ENCODE measurements at places on chromosomes 1 and 21. TPM values are rescaled to one million over a fixed set of nuclear protein-coding genes. Genes with fewer than 3 reads are reported as not detected.

Gene ARMH1
- total RNA-seq, result 1.4 TPM

Gene TMEM183A
- total RNA-seq, result 111 TPM

Gene DNASE2B
- not detected for total RNA-seq

Gene RYR2
- total RNA-seq, result not detected

Gene PRRX1
- 179 TPM for total RNA-seq

DNA sequence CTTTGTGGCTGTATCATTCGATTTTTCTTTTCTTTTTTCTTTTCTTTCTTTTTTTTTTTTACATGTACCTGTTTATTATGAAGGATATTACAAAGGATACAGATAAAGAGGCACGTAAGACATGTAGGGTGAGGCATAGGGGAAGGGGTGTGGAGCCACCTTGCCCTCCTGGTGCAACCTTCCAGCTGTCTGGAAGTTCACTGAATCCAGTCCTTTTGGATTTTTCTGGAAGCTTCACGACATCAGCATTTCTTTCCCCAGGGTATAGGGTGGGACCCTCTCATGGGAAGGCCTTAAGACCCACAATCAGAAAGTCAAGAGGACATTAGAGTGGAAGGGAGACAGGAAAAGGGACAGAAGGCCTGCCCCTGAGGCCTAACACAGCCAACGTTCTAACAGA, 30.1 kb upstream of the TGFBR3 start:
- no peak overlapping the region for H3K4me3 ChIP-seq
- no peaks in the 10 kb centered on the region for H3K36me3 ChIP-seq
- H3K27ac ChIP-seq, result no peak overlapping the region
- H3K27me3 ChIP-seq, result no peaks in the 10 kb centered on the region
- H3K4me1 ChIP-seq, result no peaks in the 10 kb centered on the region
- DNase-seq, result no peak

DNA sequence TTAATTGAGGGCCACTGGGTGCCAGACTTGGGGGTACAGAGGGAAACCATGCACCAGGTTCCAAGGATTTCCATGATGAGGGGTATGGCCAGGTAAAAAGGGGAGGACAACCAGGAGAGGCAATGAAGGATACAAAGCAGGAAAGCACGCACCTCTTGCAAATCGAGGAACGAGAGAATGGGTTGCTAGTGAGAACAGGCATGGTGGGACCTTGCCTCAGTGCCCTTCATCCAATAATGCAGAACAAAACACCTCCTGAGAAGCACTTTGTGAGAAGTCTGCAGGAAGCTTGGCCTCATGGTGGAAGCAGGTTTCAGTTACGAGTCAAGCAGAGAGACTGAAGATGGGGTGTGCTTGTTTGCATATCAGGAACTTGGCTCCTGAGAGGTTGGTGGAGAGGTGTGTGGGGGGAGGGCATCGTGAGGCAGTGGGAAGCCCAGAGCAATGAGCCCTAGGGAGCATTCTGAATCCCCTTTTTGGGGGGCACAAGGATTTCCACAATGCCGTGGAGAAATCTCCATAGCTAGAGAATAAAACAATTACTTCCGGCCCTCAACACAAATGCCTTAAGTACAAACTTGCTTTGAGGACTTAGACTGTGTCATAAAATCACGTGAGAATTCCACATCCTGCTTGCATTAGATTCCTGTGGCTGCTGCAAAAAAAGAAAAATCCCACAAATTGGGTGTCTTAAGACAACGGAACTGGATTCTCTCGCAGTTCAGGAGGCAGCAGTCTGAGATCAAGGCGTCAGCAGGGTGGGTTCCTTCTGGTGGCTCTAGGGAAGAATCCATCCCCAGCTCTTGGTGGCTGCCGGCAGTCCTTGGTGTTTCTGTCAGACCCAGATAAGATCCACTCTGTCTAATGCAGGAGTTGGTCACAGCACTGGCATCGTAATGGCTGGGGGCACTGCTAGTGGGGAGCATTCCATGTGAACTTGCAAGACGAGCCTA, 54.9 kb upstream of the BACE2 start:
- no peaks in the 10 kb centered on the region for H3K27me3 ChIP-seq
- H3K4me1 ChIP-seq, result peaks cover 13% of the 10 kb centered on the region
- DNase-seq, result peak; percentile 92
- H3K27ac ChIP-seq, result peak overlapping the region; percentile 51
- H3K36me3 ChIP-seq, result no peaks in the 10 kb centered on the region

DNA sequence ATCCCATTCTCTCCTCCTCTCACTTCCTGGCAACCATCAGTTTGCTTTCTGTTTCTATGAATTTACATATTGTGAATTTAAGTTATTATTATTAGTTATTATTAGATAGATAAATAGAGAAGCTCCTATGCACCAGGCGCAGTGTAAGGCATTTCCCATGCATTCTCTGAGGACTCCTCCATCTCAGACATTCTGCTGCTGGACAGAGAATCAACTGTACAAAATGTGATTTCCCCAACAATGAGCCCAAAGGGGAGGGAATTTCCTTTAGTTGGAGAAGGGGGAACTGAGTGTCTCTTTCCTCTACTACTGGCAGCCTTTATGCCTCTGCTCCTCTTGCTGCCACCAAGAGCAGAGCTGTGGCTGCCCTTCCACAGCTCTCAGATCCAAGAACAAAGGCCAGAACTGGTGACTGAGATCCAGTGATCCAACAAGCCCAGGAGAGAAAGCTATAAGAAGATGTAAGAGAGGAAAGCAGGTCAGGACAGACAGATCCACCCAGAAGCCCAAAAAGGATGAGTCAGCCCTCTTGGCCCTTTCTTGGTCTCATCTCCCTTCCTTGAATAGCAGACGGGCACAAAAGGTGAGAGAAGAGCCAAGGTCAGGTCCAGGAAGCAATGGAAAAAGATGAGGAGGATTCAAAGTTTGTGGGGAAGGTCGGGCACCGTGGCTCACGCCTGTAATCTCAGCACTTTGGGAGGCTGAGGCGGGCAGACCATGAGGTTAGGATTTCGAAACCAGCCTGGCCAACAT, 3.5 kb upstream of the IVL start:
- H3K27ac ChIP-seq, result peak overlapping the region; percentile 92
- H3K36me3 ChIP-seq, result no peaks in the 10 kb centered on the region
- DNase-seq, result peak; percentile 28

DNA sequence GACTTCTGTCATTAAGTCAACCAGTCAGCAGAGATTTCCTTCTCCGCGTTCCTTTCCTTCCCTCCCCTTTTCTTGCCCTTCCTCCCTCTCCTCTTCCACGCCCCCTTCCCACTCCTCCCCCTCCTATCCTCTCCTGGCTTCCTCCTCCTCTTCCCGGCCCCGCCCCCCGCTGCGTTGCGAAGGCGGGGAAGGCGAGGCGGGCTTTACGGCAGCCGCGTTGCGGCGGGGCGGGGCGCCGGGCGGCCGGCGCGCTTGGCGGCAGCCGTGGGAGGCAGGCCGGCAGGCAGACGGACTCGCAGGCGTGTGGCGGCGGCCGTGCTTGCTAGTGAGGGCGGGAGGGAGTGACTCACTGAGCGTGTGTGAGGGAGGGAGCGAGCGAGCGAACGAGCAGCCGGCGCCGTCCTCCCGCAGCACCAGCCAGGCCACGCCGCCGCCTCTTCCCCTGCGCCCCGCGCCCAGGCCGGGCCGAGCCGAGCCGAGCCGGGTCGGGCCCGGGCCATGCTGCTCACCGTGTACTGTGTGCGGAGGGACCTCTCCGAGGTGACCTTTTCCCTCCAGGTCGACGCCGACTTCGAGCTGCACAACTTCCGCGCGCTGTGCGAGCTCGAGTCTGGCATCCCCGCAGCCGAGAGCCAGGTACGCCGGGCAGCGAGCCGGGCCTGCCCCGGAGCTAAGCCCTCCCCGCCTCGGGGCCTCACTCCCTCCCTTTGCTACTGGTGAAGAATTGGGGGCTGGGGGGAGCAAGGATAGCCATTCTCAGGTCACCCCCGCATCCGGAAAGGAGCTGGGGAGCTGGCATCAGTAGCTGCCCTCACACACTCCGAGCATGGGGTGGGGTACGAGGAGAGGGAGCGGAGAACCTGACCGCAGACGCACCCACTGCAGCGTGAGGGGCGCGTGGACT, at the start of gene DDI2:
TSS of gene DDI2 (plus strand) at position 286 of the 904 bp plus-strand sequence. CDS start at position 499, 213 bp downstream.
- H3K4me1 ChIP-seq, result peaks cover 43% of the 10 kb centered on the region
- peak within 1 kb of the TSS; percentile 98 for H3K4me3 ChIP-seq
- DNase-seq, result peak; percentile 100
- peak within 1 kb of the TSS; percentile 93 for H3K27ac ChIP-seq

DNA sequence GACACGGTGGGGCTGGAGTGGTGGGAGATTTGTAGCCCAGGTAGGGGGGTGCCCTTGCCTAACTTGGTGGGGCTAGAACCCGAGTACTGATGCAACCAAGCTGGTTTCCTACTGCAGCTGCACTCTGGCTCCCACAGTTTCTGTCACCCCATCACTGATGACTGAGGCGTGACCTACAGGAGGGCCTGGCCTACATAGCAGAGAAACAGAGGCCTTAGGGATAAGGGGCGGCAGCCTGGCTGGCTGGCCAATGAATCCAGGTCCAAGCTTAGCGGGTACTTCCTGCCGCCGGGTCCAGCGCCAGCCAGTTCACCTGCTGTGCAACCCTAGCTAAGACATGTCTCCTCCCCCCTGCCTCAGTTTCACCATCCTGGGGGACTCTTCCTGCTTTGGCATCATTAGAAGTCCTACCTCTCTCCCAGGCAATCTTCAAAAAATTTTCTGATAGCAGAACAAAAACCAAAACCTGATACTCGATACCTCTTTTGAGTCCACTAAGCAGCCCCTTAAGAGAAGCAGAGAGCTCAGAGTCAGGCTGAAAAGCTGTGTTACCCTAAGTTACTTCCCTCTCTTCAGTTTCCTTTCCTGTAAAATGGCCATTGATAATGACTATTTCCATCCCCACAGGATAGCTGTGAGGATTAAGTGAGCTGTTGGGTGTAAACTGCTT, 27.3 kb upstream of the RNF19B start:
- H3K4me3 ChIP-seq, result no peak overlapping the region
- peaks cover 35% of the 10 kb centered on the region for H3K4me1 ChIP-seq
- no peaks in the 10 kb centered on the region for H3K36me3 ChIP-seq

DNA sequence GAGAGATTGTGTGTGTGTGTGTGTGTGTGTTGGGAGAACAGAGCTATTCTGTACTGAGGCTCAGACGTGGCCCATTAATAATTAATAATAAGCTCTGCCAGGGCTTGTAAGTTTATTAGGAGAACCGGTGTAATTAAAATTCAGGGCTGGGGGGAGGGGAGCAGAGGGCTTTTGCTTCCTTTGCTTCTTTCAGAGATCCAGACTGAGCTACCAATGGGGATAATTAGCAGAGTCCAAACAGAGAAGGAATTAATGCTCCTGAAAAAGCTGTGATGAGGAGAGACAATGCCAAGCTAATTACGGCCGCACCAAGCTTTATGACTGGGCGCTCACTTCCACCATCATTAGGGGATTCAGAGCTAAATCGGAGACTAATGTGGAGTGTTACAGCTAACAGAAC, 4.5 kb downstream of the SYT6 start:
- no peak overlapping the region for H3K4me3 ChIP-seq
- no peaks in the 10 kb centered on the region for H3K36me3 ChIP-seq
- H3K27me3 ChIP-seq, result peaks cover 92% of the 10 kb centered on the region
- no peak for DNase-seq

- H3K27ac ChIP-seq, result no peak overlapping the region
- DNase-seq, result no peak
- H3K4me3 ChIP-seq, result no peak overlapping the region
Measured at GRCh38 chr1:232317350-232317749, 312.6 kb downstream of the SIPA1L2 start.

Measured in GM23248 (cell line).